Epithelial cell of esophagus (primary cell): ENCODE measurements at places on chromosomes 1 and 21.

DNA sequence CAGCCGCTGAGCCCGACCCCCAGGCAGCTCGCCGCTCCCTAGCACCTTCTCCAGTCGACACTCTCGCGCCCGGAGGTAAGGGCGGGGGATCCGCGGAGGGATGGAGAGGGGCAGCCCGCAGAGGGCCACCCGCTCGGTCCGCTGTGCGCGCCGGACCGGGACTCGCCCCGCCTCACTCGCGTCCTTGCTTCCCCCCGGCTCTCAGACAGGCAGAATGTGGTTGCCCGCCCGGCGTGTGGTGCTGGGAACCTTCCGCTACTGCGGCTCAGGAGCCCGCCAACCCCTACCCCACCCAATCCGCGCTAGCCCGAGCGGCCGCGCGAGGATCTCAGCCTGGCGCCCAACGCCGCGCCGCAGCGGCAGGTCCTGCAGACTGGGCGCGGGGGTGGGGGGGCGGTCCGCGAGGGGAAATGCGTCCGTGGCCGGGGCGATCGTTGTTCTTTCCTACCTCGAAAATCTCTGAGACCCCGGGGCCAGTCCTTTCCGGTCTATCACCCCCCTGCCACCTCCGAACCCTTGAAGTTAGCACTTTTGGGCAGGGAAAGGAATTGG is 404 bp downstream of the LRRC8C start:
- peak; percentile 57 for DNase-seq

GRCh38 chr1:39132505-39133339 is 71.8 kb upstream of the MACF1 start:
- peak; percentile 95 for DNase-seq

GRCh38 chr1:246602194-246602593 is 35.9 kb downstream of the CNST start:
- no peak for DNase-seq

- DNase-seq: no peak
These were observed 8.3 kb upstream of the EPB41 start for GRCh38 chr1:28905921-28906666.

DNA sequence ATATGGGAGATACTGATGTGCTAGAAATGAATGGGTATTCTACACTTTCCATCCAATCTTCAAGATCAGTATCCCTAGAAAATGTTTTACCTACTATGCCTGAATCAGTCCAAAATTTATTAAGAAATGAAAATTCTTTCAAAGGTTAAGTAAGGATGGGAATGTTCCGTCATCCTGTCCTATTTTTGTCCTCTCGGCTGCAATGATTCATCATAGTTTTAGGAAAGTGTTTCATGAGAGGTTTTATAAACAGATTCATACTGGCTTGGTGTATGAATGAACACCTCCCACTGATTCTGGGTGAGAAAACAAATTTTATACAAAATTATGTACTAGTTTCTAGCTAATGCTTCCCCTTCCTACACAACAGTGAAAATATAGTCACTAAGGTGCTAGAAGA is 504.6 kb upstream of the NR5A2 start:
- DNase-seq: no peak

- DNase-seq: no peak
These were observed 66.1 kb downstream of the GPATCH2 start for GRCh38 chr1:217564833-217565232.

DNA sequence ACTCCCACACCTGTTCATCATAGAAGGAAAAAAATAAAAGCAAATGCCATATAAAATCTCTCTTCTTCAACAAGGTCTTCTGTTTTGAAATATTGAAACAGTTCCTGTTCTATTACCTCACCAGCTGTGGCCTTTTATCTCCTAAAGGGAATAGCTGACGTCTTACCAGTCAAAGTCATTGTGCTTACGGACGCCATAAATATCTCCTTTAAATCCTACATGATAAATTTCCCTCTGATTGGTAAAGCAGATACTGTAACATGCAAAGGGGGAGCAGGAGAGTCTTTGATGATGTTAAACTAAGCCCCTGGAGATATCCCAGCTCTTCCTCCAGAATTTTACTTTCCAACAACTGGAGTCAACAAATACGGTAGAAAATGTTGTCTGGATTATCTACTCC is 168.4 kb downstream of the ZC3H11B start:
- no peak for DNase-seq

GRCh38 chr1:62810420-62811274 is 26.7 kb downstream of the ATG4C start:
- DNase-seq: no peak

GRCh38 chr21:44349847-44350772 is 3.3 kb upstream of the TRPM2 start:
- no peak for DNase-seq

DNA sequence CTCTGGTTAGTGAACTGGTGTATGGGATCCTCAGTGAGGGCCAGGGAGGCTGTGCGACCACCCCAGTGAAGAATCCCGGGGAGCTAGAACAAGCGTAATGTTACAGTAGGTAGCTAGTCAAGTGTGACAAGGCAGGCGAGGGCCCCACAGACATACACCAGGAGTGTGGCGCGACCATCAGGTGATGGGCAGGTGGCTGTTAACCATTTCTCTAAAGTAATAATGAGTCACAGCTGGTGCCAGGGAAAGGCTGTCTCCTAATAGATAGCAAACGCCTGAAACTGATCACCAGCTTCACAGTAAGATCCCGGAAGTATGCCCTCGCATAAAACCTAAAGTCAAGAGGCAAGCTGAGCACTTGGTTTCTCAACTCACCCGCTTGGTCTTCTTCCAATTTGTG is 40.5 kb upstream of the TARBP1 start:
- DNase-seq: no peak

- peak; percentile 85 for DNase-seq
These were observed 570 bp upstream of the NEK7 start for GRCh38 chr1:198156111-198156744.

DNA sequence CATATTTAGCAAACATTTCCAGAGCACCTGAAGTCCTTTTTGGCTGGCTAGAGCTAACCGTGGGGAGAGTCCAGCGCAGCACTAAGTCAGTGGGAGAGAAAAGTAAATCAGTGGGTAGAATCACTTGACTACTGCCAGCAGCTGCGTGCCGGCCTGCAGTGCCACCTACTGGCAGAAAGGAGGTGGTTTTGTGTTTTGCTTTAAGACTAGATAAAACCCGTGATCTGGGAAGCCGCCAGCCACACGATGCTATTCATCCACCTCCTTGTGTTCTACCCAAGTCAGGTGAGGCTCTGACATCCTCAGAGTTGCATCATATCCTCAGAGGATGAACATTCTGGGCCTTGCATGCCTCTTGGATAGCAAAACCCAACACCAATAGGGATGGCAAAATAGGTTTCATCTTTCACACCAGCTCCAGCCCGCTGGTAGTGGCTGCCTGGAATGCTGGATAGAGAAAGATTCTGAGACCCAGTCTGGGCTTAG is 14.1 kb upstream of the HEYL start:
- peak; percentile 94 for DNase-seq

DNA sequence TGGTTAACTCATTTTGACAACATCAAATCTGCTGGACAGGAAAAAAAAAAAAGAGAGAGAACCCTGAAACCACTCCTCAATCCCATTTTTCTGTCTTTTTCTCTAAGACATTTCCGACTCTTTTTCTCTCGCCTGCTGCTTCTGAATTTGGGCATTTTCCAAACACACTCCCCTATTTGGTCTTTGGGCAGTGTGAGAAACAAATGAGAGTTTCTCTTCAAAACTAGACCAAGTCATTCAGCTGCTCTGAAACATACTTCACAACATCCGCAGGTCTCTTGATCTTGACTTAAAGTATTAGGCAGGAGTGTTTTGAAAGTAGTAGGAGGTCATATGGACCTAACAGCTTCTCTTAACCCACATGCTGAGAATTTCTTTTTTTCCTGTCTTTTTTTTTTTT is 364.8 kb upstream of the ESRRG start:
- DNase-seq: no peak

GRCh38 chr1:154879038-154879421 is 8.9 kb upstream of the KCNN3 start:
- DNase-seq: no peak
